ENCODE measurements at places on chromosomes 7 and 10. TPM values are rescaled to one million over a fixed set of nuclear protein-coding genes. Genes with fewer than 3 reads are reported as not detected.

The MSMB gene
- not detected for total RNA-seq

The LEP gene
- not detected for total RNA-seq

The WDR86 gene
- total RNA-seq, result 0.50 TPM

The TMEM178B gene
- 1.7 TPM for total RNA-seq

The KAZALD1 gene
- 0.35 TPM for total RNA-seq

- H3K27ac ChIP-seq, result no peak overlapping the region
- no peaks in the 10 kb centered on the region for H3K36me3 ChIP-seq
- peaks cover 7% of the 10 kb centered on the region for H3K4me1 ChIP-seq
- no peak for DNase-seq
- no peaks in the 10 kb centered on the region for H3K27me3 ChIP-seq
- no peak overlapping the region for H3K4me3 ChIP-seq
Observed at GRCh38 chr7:115216652-115217051, 294.8 kb downstream of the MDFIC start.

The PDE6C gene
- total RNA-seq, result not detected

GRCh38 chr7:134451656-134452055 is 7.2 kb downstream of the AKR1B1 start:
- DNase-seq, result no peak
- H3K27me3 ChIP-seq, result no peaks in the 10 kb centered on the region
- no peak overlapping the region for H3K4me3 ChIP-seq

DNA sequence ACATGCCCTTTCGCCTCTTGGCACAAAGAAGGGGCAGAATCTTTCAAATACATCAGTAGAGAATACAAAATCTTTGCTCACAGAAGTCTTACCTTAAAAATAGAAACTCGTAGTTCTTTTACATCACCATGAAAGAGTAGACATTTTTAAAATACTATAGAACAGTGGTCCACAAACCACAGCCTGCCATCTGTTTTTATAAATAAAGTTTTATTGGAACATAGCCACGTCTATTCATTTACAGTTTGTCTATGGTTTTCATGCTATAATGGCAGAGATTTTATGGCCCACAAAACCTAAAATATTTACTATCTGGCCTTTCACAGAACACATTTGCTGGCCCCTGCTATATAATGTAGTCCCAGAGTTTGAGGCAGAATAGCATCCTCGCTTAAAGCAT is 46.1 kb upstream of the CABCOCO1 start:
- no peak for DNase-seq
- no peak overlapping the region for H3K4me3 ChIP-seq
- H3K27ac ChIP-seq, result no peak overlapping the region

DNA sequence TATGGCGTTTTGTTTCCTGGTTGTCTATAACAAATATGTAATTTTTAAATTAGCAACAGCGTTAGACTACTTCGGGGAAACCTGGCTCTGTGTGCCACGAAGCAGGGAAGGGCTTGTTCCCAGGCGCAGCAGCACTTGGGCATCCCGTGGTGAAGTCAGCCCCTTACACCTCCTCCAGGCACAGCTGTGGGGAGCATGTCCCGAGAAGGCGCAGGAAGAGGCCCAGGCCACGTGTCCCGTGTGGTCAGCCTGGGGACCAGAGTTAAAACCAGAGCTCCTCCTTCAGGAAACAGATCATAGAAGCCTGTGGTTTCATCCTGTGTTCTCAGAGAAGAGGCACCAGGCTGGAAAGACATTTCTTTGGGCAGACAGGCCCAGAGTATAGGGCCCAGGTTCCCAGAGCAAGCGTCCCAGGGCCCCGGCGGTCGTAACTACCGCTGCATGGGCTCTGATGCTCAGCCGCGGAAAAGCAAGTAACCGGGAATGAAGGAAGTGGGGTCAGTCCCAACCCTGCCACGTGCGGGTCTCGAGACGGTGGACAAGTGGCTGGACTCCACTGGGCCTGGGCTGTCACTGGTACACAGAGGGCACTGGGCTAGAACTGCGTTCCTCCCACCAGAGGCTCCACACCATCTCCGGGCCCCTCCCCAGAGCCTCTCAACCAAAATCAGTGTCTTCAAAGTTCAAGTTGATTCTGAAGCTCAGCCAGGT is 7.1 kb downstream of the NUDT1 start:
- H3K36me3 ChIP-seq, result peaks cover 16% of the 10 kb centered on the region
- peak; percentile 44 for DNase-seq
- no peaks in the 10 kb centered on the region for H3K27me3 ChIP-seq
- peaks cover 40% of the 10 kb centered on the region for H3K4me1 ChIP-seq
- peak overlapping the region; percentile 10 for H3K4me3 ChIP-seq

DNA sequence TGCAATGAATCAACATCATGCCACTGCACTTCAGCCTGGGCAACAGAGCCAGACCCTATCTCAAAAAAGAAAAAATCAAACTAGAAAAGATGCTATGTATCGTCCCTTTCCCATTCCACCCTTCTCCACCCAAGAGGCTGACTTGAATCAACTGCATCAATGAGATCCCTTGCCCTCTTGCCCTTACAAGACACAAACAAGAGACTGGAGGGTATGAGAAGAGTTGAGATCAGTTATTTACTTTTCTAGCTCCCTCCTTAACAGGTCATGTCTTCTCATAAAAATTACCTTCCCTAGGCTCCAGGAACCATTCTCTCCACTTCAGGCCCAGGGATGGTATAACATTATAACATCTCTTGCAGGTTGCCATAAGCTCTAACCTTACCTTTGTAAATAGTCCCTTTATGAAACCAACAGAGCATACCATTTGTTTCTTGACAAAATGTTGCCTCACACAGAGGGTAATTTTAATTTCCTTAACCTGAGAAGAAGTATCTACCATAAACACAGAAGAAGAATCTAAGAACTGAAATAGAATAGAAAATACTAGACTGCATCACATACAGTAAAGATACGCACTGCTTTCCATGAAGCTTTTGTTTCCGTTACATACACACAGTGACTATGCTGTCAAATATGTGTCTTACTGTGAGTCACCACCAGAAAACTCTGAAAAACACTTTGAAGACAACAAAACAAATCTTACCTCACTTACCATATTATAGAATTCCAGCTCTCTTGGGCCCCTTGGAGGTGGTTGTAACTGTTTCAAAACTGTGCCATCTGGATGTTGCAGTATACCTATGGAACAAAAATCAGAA is 30.5 kb downstream of the IPMK start:
- peaks cover 12% of the 10 kb centered on the region for H3K4me1 ChIP-seq
- no peak overlapping the region for H3K4me3 ChIP-seq
- peaks cover 56% of the 10 kb centered on the region for H3K36me3 ChIP-seq
- DNase-seq, result no peak

DNA sequence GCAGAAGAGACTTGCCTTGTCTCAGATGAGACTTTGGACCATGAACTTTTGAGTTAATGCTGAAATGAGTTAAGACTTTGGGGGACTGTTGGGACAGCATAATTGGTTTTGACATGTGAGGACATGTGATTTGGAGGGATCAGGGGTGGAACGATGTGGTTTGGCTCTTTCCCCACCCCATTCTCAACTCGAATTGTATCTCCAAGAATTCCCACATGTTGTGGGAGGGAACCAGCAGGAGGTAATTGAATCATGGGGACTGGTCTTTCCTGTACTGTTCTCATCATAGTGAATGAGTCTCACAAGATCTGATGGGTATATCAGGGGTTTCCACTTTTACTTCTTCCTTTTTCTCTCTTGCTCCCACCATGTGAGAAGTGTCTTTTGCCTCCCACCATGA is 229.7 kb upstream of the KCND2 start:
- H3K36me3 ChIP-seq, result no peaks in the 10 kb centered on the region
- no peaks in the 10 kb centered on the region for H3K4me1 ChIP-seq
- H3K27me3 ChIP-seq, result no peaks in the 10 kb centered on the region
- no peak overlapping the region for H3K4me3 ChIP-seq
- DNase-seq, result no peak

- H3K27ac ChIP-seq, result no peak overlapping the region
- DNase-seq, result no peak
- no peaks in the 10 kb centered on the region for H3K36me3 ChIP-seq
- peaks cover 5% of the 10 kb centered on the region for H3K27me3 ChIP-seq
Observed at GRCh38 chr10:80648106-80648505, 110.4 kb downstream of the SH2D4B start.

GRCh38 chr7:73623798-73624668 is at the start of gene MLXIPL:
MLXIPL (minus strand) TSS chr7:73624522; CDS start chr7:73624492, 30 bp downstream.
- H3K27ac ChIP-seq, result no peak within 1 kb of the TSS
- peak; percentile 66 for DNase-seq
- H3K27me3 ChIP-seq, result peaks cover 44% of the 10 kb centered on the region
- H3K4me1 ChIP-seq, result peaks cover 2% of the 10 kb centered on the region
- H3K4me3 ChIP-seq, result no peak within 1 kb of the TSS

The STOX1 gene
- total RNA-seq, result 0.60 TPM

The NRG3 gene
- not detected for total RNA-seq

GRCh38 chr10:82581940-82582339 is 706.9 kb downstream of the NRG3 start:
- H3K36me3 ChIP-seq, result no peaks in the 10 kb centered on the region
- no peaks in the 10 kb centered on the region for H3K4me1 ChIP-seq
- no peak overlapping the region for H3K4me3 ChIP-seq
- no peaks in the 10 kb centered on the region for H3K27me3 ChIP-seq

GRCh38 chr10:46297406-46298204 is 10.8 kb downstream of the ANTXRL start:
- no peaks in the 10 kb centered on the region for H3K27me3 ChIP-seq
- no peaks in the 10 kb centered on the region for H3K36me3 ChIP-seq
- peak overlapping the region; percentile 69 for H3K4me3 ChIP-seq
- DNase-seq, result peak; percentile 28

The ZMIZ2 gene
- 85.2 TPM for total RNA-seq

GRCh38 chr10:19811540-19811939 is 4.7 kb upstream of the PLXDC2 start:
- H3K4me3 ChIP-seq, result no peak overlapping the region
- no peaks in the 10 kb centered on the region for H3K36me3 ChIP-seq
- DNase-seq, result no peak
- H3K4me1 ChIP-seq, result peaks cover 1% of the 10 kb centered on the region

DNA sequence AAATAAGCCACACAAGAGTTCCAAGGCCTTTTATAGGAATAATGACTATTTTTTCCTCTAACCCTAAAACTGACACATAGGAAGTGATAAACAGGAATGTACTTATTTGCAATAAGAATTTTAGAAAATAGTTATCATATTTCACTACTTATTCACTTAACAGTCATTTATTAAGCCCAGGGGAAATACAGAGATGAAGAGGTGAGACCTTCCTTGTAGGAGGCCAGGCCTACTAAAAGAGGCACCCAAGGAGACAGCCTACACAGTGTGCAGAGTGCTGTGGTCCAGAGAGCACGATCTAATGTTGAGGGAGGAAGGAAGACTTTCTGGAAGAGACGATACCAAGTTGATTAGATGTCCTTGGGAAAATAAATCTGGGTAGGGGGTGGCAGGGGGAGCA is 45.0 kb upstream of the PPP1R3C start:
- no peak for DNase-seq
- no peak overlapping the region for H3K27ac ChIP-seq
- H3K4me3 ChIP-seq, result no peak overlapping the region
- H3K36me3 ChIP-seq, result no peaks in the 10 kb centered on the region
- H3K4me1 ChIP-seq, result no peaks in the 10 kb centered on the region
- peaks cover 2% of the 10 kb centered on the region for H3K27me3 ChIP-seq

The LMTK2 gene
- 11.6 TPM for total RNA-seq

The PNLIP gene
- total RNA-seq, result not detected

The VGF gene
- total RNA-seq, result 0.33 TPM

DNA sequence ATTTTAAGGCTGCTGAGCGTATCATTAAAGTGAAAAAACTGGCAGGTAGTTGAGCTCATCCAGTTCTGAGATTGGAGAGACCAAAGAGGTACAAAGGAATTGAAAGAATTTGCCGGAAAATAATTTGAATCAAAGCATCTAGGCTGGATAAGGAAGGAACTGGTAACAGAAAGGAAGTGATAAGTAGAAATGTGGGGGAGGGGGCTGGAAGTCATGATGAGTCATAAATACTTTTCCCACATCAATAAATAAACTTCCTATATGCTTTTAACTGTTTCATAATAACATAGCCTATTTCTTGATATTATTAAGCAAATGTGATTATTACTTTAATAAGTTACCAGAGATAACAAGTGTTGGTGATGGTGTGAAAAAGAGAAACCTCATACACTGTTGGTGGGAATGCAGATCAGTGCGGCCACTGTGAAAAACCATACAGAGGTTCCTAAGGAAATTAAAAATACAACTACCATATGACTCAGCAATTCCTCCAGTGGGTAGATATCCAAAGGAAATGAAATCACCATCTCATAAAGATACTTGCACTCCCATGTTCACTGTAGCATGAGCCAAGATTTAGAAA is 27.0 kb downstream of the ZNF438 start:
- H3K27ac ChIP-seq, result no peak overlapping the region
- DNase-seq, result no peak
- peaks cover 48% of the 10 kb centered on the region for H3K4me1 ChIP-seq
- H3K36me3 ChIP-seq, result peaks cover 13% of the 10 kb centered on the region
- H3K4me3 ChIP-seq, result no peak overlapping the region
- H3K27me3 ChIP-seq, result no peaks in the 10 kb centered on the region

The CYP3A4 gene
- total RNA-seq, result not detected

DNA sequence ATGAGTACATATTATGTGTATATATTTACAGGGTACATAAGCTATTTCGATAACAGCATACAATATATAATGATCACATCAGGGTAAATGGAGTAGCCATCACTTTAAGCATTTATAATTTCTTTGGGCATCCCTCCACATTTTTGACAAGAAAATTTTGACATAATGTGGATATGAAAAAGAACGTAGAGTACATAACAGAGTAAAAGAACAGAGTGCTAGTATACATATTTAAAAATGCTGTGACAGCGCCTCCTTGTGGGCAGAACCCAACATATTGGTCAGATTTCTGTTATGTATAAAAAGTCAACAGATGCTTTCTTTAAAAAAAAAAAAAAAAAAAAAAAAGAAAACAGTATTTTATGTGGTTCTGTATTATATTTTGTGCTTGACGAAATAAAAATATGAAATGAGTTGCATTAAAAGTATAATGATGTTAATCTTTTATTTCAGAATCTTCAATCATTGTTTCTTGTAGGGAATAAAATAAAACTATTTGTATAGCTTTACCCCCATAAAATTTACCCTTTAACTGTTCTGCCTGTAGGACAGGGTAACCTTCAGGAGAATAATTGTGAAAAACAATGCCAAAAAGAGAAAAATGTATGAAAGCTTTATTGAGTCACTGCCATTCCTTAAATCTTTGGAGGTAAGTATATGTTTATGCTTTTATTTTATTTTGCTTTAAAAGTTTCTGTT is 18.3 kb upstream of the HBP1 start:
- no peaks in the 10 kb centered on the region for H3K36me3 ChIP-seq
- peak; percentile 80 for DNase-seq
- H3K4me1 ChIP-seq, result peaks cover 2% of the 10 kb centered on the region
- no peak overlapping the region for H3K4me3 ChIP-seq

DNA sequence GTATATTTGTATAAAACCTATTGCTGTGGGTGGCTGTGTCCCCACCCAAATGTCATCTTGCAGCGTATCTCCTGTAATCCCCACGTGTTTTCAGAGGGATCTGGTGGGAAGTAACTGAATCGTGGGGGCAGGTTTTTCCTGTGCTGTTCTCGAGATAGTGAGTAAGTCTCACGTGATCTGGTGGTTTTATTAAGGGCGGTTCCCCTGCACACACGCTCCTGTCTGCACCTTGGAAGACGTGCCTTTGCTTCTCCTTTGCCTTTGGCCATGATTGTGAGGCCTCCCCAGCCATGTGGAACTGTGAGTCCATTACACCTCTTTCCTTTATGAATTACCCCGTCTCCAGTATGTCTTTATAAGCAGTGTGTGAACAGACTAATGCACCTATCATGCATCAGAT is 97.6 kb downstream of the DYNC2I1 start:
- no peak for DNase-seq
- H3K27me3 ChIP-seq, result peaks cover 17% of the 10 kb centered on the region

GRCh38 chr10:31374146-31374696 is 55.2 kb downstream of the ZEB1 start:
- no peak for DNase-seq
- H3K27ac ChIP-seq, result no peak overlapping the region
- H3K4me1 ChIP-seq, result peaks cover 3% of the 10 kb centered on the region
- no peak overlapping the region for H3K4me3 ChIP-seq
- H3K36me3 ChIP-seq, result no peaks in the 10 kb centered on the region

Measured in activated CD4-positive, alpha-beta memory T cell treated with anti-CD3 and anti-CD28 coated beads, Interleukin-2, amount 10 ng/mL, durations not matched to agents 7 days and 5 days (primary cell).